ENCODE measurements at places on chromosomes 7 and 10.
A peak's percentile ranks its signal among the peaks of the same experiment; 100 is the strongest.

DNA sequence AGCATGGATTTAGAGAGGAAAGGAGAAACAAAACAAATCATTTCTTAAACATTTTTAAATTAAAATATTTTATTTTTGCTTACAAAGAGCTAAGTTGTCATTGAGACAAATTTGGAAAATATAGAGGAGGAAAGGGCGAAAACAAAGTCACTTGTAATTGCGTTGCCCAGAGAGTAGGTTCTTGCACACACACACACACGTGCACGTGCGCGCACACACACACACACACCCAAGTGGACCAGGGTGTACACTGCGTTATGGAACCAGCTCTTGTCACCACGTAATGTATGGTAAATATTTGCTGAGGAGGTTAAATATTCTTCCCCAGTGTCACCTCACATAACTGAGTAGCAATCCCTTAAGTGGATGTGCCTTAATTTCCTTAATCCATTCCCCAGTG, 21.6 kb downstream of the SHH start:
- DNase-seq: no peak

DNA sequence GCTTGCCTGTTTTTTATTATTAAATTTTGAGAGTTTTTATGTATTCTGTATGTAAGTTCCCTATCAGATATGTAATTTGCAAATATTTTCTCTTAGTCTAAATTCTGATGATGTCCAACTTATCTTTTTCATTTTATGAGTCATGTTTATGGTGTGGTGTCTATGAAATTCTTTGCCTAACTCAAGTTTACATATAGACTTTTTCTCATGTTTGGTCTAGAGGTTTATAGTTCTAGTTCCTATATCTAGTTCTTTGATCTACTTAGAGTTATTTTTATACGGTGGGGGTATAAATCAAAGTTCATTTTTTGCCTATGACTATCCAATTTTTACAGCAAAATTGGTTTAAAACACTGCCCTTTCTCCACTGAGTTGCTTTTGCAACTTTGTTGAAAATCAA, 26.3 kb upstream of the CCDC7 start:
- no peak for DNase-seq

DNA sequence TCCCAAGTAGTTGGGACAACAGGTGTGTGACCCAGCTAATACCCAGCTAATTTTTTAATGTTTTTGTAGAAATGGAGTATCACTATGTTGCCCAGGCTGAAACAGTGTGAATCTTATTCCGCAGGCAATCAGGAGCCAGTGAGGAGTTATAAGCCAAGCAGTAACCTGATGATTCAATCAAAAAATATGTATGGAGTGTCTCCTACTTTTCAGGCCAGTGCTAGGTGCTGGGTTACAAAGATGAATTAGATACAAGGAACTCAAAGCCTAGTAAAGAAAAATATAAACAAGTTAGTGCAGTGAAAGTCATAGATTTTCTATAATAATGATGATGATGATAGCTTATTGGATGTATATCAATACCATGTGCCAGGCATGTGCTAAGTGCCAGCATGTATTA, 13.2 kb upstream of the IFRD1 start:
- no peak for DNase-seq

DNA sequence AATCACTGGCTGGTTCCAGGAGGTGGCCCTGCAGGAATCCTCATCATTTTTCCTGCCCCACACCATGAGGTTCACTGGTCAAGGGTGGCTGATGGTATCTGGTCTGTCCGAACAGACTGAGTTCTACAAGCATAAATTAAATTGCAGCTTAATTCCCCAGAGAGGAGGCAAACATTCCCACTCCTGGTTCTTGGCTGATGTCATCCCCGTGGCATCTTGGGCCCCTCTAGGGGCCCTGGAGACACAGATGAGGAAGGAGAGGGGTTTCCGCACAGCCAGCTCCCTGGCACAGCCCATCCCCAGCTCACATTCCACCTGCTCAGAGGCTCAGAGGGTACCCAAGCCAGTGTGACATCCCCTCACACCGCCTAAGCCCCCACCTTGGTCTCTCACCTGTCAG, 5.3 kb upstream of the KLRG2 start:
- no peak for DNase-seq

DNA sequence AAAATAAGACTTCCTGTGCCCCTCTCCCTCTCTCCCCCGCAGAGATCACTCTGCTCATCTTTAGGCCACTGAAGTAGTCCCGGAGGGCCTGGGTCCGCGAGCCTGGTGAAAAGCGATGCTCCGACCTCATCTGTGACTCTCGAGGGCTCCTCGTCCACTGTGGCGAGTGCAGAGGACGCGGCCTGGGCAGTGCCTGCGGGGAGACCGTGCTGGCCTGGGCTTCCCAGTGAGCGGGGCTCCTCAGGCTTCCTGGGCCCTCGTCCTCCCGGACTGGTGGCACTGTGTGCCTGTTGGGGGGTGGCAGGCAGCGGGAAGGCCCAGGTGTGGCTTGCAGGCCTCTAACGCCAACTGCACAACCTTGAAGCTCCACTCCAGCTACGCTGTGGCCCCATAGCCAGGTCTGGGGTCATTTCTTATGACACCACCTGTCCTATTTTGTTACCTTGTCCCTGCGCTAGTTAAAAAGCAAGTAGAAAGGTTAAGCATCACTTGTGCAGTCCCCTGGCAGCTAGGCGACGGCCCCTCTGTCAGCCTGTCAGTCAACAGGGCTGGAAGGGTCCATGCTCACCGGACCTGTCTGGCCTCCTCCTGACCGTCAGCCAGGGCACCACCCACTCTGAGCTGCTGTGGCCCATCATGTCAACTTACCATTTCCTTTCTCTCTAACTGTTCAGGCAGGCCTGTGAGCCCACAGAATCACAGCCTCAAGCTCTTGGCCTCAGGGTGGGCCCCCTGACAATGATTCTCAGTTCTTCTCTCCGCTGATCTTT, 20.5 kb downstream of the MNX1 start:
- no peak for DNase-seq

GRCh38 chr7:115137816-115138215, 215.9 kb downstream of the MDFIC start:
- DNase-seq: no peak

DNA sequence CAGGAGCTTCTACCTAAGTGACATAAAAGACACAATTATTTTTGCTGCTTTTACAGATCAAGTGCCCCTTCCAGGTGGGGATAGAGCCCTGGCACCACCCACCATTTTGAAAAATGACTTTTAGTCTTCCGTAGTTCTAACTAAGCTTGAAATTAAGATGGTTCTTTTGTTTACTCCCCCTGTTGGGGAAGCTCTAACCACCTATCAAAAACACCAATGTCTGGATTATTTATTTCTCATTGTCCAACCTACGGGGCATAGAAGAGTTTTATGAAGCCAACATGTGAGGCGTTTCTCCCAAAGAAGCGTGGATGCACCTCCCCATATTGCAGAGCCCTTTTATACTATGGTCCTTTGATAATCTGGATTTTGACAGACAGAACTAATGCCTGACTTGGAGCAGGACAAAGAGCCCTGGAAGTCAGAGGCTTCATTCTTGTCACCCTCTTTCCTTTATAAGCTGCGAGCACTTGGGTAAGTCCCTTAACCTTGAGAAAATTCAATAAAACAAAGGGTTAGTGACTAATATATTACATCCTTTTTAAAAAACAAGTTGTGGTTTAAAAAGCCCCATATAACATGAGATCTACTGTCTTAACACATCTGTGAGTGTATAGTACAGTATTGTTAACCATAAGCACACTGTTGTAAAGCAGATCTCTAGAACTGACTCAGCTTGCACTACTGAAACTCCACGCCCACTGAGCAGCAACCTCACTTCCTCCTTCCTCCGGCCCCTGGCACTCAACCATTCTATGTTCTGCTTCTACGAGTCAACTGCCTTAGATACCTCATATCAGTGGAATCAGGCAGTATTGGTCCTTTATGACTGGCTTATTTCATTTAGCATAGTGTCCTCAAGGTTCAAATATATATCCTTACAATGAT, 67.5 kb downstream of the ATXN7L1 start:
- DNase-seq: peak; percentile 15

GRCh38 chr7:22653951-22654350, 73.0 kb upstream of the IL6 start:
- no peak for DNase-seq

Measured in activated CD8-positive, alpha-beta memory T cell treated with anti-CD3 and anti-CD28 coated beads for 1 hour (primary cell).